ENCODE measurements at places on chromosomes 4 and X.

DNA sequence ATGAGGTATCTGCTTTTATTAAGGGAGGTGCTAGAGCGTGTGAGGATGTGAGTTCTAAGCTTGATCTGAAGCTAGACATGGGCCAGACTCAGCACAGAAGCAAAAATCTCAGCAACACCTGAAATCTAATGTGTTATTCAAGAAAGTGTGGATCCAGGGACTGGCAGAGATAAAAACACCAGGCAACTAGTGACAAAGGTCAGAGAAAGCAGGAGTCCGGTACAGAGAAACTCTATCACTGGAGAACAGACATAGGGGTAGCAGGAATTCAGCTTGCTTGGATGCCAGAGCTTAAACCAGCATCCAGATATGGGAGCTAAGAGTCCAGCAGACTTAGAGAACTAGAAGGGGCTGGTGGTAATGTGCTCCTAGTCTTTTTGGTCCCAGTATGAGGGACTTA, 34.0 kb downstream of the VCX start:
- no peak for DNase-seq

DNA sequence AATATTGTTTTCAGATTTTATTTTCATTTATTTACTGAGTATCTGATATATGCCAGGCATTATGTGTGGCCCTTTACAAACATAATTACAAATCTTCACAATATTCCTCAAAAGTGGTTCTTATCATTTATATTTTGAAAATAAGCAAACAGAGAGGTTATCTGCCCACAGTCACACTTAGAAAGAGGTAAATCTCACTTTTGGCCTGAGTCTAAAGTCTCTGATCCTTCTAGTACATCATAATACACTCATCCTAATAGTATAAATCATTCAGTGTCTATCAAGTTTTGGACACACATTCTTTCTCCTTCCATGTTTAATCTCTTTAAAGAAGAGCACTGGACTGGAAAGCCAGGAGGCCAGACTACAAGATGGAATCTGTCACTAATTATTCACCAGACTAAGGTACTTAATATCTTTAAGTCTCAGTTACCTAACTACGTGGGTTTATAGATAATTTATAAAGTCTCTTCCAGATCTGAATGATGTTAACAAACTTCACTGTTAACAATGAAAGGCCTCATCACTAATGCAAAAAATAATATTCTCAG, 281.3 kb downstream of the PPP3CA start:
- no peak for DNase-seq

- no peak for DNase-seq
Observed at GRCh38 chr4:113347245-113347644, 297.8 kb downstream of the ANK2 start.

- DNase-seq = no peak
Observed at GRCh38 chr4:156146571-156146970, 192.9 kb upstream of the CTSO start.

DNA sequence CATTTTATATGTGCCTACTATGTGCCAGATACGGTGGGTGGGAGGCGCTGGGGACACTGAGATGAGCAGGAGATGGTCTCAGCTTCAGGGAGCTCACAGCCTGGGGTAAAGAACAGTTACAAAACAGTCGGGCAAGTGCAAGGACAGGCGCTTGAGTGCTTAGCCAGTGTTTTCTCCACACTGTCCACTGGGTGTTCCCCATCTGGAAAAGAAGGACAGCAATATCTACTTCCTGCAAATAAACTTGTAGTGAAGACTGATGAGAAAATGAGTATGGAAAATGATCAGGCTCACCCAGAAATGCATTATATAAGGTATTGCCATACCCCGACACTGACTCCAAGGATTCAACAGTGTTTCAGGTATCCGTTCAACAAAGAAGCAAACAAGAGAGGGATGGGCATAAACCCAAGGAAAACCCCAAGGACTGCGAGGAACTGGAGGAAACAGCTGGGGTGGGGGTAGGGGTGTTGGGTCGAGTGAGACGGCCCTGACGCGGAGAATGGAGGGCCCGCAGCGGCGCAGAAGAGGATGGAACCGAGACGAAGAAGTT, 835 bp downstream of the TMEM185A start:
- peak; percentile 61 for DNase-seq

- peak; percentile 18 for DNase-seq
Observed at GRCh38 chr4:4666693-4667621, 125.1 kb upstream of the STX18 start.

DNA sequence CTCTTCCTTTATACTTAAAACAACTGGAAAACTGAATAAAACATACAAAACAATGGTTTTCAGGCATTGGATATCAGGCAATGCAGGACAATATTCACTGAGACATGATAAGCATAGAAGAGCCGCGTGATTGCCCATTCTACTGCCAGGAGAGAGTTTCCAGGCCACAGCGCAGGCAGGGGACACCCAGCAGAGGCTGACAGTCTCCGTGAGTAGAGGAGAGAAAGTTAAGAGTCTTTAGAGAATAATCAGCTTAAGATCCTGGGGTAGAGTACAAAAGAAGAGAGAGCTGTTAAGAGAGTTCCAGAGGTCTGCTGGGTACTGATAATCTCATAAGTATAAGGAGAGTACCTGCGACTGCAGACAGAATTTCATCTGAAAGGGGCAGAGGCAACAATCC, 18.4 kb upstream of the FRAS1 start:
- DNase-seq = no peak

- DNase-seq = peak; percentile 73
Observed at GRCh38 chr4:172850838-172851237, 317.8 kb upstream of the GALNT7 start.

GRCh38 chrX:49858341-49858740, 20.9 kb upstream of the USP27X start:
- no peak for DNase-seq

DNA sequence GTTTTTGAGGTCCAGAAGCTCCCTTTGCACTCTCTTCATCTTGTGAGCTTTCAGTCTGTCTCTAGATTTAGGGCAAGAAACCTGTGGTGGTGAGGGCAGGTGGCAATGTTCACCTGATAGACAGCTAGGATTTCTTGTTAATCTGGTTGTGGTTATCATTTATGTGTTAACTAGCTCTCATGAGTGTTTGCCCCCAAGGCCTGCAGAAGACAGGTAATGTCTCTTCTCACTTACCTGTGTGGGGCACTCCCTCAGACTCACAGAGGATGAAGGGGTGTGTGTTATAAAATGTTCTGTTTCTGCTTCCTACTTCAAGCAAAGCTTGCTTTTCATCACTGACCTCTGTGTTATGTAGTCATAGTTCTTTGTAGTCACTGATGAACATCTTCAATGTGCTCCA, 17.8 kb downstream of the EGF start:
- no peak for DNase-seq

GRCh38 chr4:36676139-36677050, 395.0 kb downstream of the DTHD1 start:
- no peak for DNase-seq

DNA sequence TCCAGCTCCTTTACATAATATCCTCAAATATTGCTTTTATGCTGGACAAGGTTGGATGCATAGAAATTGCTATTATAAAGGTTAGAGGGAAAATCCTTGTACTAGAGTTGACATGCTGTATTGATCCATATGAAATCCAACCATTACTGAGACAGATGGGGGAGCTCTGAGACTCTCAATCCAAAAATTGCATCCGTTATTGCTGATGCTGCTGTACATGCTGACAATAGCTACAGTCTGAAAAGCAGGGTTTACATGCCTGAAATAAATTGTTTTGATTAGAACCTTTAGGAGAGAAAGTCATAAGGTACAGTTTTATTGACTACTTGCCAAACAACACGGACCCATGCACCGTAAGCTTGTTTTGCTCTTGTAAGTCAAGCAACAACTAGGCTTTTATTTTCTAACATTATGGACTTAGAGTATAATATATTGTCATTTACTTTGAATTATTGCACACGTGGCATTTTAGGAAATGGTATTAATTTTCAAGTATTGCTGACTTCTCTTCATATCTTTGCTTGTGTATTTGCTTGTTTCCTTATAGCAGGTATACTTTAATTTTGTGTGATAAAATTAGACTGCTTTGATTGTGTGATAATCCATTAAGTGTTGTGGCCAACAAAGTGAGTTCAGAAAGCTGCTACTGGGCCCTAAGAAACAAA, 1365.2 kb downstream of the STIM2 start:
- no peak for DNase-seq

- no peak for DNase-seq
Observed at GRCh38 chrX:151359341-151359740, 37.7 kb upstream of the VMA21 start.

DNA sequence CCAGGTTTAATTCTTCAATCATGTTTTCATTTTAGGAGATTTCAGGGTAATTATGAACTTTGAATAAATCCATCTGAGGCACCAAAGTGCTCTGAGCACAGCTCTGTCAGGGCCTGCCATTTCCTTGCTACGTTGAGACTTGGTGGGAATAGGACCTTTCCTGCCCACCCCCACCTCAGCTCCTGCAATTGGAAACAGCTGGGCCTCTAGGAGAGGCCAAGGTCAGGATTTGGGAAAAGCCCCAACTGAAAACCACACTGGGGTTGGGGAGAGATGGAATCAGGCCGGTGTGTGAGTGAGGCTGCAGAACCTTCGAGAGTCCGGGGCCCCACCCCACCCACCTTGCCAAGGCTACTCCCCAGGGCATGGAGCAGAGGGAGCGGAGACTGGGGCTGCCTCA, 212.7 kb upstream of the BCOR start:
- DNase-seq = no peak

All from adipocyte (in vitro differentiated cells).